ENCODE measurements at places on chromosomes 7 and 10.

DNA sequence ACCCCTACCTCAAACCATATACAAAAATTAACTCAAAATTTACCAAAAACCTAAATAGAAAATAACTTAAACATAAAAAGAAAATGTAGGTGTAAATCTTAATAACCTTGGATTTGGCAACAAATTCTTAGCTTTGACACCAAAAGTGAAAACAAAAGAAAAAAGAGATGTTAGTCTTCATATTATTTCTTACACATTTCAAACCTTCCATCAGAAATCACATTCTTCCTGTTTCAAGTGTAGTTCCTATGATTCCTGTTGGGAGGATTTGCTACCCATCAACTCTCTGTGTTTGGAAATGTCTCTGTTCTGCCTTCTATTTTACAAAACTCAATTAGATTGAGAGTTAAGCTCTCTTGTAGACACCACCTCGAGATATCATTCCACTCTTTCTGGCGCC lies 62.0 kb downstream of the GNA12 start:
- DNase-seq = no peak

DNA sequence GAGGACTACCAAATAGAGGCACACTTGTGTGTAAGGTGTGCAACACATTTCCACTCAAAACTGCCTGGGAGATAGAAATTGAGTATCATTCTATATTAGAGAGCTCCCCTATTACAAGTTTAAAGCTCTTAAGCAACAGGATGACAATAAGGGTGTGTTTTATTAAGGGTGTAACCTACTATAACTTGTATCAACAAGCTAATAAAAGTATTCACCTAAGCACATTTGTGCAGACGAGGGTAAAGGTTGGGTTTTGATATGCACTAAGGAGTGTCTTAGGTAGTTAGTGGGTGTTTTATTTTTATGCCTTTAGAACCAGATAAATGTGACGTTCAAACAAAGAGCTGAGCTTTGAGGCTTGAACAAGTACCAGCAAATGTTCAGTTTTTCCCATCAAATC lies 2.8 kb upstream of the FAM53B start:
- DNase-seq = no peak

GRCh38 chr7:101390901-101391301 lies 28.2 kb downstream of the COL26A1 start:
- DNase-seq = no peak

DNA sequence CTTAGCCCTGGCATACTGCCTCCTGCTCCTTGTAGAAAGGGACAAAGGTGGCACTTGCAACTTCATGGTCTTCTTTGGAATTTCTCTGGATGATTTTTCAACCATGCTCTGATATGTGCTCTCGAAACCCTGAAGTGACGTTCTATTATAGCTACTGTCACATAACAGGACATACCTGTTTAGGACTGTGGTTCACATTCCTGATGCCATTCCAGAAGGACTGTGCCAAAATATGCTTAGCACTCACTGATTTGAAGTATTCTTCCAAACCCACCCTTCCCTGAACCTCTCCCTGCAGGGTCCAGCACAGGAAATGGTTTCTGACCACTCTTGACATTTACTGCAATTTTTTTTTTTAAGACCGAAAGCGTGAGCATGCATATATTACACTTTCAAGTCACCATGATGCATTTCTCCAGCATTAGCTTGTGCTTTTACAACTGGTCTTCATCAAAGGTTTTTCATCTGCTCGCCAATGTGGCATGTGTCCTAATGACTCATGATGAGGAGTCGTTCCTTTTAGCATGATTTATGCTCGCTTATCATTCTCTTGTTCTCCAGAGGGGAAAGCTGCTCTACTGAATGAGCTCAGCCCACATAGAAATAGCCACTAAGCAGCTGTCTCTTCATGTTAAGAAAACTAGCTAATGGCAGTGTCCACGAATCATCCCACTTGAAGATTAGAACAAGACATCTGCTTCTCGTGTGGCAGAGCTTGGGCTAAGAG lies 135.2 kb downstream of the ADAM12 start:
- no peak for DNase-seq

- no peak for DNase-seq
Measured at GRCh38 chr7:157604661-157605381, 268.0 kb downstream of the DNAJB6 start.

DNA sequence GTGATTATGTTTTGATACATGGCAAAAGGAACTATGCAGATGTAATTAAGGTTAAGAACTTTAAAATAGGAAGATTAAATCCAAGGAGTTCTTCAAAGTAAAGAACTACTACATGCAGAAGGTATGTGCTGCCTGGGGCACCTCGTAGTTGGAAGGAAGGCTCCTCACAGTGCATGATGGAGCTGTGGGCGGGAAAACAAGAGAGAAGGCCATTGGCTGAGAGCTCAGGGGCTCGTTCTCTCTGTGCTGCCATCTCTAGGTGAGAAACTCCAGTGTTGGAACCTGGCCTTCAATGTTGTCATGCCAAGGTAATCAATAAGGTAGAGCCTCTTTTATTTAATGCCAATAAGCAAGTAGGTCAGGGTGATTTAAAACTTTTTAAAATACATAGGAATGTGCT lies 391.4 kb upstream of the ETV1 start:
- DNase-seq = no peak

GRCh38 chr10:1411956-1412355 lies 325.4 kb downstream of the ADARB2 start:
- no peak for DNase-seq

- no peak for DNase-seq
Measured at GRCh38 chr10:104577861-104578521, 63.1 kb upstream of the SORCS3 start.

GRCh38 chr7:113562242-113562641 lies 356.6 kb downstream of the PPP1R3A start:
- DNase-seq = no peak

- no peak for DNase-seq
Measured at GRCh38 chr10:308572-309085, 173.4 kb downstream of the ZMYND11 start.

DNA sequence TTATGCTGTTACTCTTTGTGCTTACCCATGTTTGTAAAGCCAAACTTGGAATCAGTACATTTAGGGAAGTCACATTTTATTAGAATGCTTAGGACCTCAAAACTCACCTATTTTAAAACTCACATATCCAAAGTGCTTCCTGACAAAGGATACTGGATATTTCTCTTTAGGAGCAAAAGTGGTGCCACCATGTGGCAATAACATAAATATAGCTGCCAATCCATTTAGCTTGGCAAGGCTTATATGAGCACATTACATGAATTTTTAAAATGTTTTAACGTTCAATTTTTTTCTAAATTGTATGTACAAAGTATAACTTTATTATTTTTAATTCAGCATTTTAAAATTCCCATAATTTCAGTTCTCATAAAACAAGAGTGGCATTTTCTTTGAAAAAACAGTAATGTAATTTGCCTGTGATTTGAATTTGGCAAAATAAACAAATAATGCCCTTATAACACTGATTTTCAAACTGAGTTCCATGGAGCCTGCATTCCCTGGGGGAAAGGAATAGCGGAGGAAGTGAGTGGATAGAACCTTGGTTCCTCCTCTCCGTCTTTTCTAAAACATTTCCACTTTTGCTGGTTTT lies 75.4 kb downstream of the HDAC9 start:
- no peak for DNase-seq

- no peak for DNase-seq
Measured at GRCh38 chr10:9508606-9509005, 1454.1 kb downstream of the GATA3 start.

DNA sequence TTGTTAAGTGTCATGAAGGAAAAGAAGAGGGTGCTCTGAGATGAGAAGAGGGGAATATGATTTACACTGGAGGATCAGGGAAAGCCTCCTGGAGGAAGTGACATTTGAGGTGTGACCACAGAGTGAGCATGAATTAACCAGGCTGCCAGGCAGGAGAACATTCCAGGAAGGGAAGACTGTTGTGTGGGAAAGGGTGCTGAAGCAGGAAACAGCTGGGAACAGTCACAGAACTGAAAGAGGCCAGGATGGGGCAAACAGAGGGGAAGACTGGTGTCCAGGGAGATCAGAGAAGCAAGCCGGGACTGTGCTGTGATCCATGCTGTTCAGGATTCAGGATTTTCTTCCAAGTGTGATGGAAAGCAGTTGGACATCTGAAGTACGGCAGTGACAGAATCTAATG lies 14.9 kb downstream of the HIPK2 start:
- DNase-seq = no peak

GRCh38 chr10:71496927-71497762 lies 100.4 kb downstream of the CDH23 start:
- no peak for DNase-seq

DNA sequence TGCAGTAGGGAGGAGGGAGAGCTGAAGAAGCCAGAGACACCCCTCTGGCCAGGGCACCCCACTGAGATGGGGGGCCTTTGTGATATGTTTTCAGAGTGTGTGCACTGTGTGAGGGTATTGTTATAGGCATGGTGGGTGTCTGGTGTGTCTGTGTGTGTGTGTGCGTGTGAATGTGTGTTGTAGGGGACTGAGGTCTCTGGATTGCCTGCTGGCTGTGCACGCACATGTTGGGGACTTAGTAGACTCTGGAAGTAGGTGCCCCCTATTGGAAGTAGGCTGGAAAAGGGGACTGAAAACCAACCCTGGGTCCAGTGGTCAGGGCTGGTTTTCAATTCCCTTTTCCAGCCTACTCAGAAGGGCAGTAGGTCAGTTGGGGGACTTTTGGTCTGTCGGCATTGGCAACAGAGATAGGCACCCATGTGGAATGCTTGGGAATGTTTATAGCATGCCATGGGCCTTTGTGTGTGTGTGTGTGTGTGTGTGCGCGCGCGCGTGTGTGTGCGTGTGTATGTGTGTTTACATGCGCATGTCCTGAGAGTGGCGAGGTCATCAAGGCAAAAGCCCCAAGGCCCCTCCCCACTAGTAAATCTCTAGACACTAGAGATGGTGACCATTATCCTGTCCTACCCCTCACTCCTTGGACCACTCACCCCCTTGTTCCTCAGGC lies 78.8 kb downstream of the HIF1AN start:
- no peak for DNase-seq

DNA sequence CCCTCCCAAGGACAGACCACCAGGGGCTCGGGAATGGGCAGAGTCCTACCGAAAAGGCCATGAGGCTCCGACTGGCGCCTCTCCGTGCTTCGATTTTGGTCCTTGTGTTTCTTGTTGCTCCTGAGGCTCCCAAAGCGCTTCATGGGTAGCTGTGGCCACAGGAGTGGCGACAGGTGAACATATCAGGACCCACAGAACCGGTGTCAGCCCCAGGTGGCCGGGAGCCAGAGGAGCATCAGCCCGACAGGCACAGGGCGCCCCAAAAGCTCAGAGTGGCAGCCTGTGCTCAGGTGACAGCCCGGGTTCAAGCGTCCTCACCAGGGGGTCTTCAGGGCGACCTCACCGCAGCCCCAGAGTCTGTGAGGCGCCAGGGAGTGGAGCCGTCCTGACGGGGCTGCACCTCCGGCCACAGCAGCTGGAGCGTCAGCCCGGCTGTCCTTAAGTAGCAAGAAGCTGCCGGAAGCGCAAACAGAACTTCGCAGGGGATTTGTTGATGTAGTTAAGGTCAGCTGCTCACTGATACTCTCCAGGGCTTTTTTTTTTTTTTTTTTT lies 141.0 kb downstream of the PRKAG2 start:
- no peak for DNase-seq

GRCh38 chr7:80632139-80632538 lies 6.3 kb upstream of the CD36 start:
- DNase-seq = no peak

- DNase-seq = no peak
Measured at GRCh38 chr7:9680713-9681112, 1247.3 kb downstream of the NXPH1 start.

Data from anterior cingulate cortex (tissue), 58 donors.